GM03348 (cell line): ENCODE measurements at places on chromosomes 3 and 15.

DNA sequence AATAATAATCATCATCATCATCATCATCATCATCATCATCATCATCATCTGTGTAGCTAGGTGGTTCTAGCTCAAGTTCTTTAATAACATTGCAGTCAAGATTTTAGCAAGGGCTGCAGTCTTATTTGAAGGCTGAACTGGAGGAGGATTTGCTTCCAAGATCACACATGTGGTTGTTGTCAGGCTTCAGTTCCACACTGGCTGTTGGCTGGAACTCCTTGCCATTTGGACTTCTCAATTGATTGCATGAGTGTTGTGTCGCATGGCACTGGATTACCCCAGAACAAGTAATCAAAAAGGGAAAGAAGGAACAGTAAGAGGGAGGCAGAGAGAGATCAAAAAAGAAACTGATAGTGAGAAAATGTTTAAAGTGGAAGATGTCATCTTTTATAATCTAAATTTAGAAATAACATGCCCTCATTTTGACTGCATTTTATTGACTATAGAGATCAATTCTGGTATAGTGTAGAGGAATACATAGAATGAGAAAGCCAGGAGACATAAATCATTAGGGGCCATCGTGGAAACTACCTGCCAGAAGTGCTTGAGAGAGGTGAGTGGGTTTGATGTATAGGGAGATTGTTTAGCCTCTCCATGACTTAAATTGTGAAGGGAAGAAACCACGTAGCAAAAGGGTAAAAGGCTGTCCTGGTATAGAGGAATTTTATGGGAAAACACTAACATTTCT, 346.6 kb upstream of the RBMS3 start:
- DNase-seq: no peak

GRCh38 chr15:26091184-26091583, 228.1 kb upstream of the ATP10A start:
- DNase-seq: no peak

DNA sequence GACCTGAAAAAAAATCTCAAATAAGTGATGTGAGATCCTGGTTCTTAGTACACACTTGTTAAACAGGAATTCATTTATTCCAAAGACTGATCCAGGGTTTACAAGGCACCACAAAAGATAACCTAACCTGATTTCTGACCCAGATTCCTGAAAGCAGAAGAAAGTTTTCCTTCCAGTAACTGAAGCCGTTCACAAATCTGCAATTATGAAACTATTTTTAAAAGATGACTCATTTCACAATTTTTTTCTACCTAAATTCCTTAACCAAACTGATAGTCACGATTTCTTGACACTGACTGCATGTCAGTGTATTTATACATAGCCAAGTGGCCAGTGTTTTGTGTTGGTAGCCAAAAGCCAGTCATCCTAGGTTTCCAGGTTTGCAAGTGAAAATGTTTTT, 17.1 kb downstream of the SLC9A9 start:
- peak; percentile 35 for DNase-seq

DNA sequence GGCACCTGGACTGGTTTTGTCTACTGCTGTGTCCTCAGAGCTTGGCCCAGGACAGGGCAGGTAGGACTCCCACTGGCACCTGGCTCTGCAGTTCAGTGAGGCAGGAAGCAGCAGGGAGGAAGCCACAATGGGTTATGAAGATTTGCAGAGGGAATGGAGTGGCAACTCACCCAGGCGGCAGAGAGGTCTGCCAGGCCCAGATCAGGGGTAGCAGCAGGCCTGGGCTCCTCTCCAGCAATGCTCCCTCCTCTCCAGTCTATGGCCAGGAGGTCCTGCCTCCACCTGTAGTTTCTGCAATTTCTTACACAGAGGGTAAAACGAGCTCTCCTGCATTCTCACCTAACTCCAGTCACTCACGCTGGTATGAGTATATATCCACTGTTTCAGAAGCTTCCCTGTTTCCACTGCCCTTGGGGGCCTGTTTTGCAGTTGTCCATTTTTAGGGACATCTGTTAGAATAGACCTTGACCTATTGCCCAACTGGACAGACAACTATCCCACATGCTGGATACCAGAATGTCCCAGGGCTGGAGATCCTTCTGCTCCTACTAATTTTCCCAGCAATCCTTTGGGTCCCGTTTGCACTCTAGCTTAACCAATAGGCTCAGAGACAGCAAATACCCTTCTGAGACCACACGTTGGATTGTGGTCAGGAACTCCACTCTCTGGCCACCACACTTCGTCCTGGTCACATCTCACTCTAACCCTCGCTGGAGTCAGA, 35.2 kb downstream of the HMCES start:
- peak; percentile 48 for DNase-seq

DNA sequence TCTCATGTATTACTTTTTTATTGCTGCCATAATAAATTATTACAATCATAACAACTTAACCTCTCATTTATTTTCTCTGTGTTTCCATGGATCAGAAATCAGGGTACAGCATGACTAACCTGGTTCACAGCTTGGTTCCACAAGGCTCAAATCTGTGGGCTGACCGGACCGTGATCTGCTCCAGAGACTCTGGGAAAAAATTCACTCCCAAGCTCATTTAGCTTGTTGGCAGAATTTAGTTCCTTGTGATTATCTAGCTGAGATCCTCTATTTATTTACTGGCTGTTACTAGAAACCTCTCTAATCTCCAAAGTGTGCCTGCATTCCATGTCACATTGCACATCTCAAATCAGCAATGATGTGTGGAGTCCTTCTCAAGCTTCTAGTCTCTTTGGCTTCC, 386.6 kb downstream of the DIPK2A start:
- DNase-seq: no peak

DNA sequence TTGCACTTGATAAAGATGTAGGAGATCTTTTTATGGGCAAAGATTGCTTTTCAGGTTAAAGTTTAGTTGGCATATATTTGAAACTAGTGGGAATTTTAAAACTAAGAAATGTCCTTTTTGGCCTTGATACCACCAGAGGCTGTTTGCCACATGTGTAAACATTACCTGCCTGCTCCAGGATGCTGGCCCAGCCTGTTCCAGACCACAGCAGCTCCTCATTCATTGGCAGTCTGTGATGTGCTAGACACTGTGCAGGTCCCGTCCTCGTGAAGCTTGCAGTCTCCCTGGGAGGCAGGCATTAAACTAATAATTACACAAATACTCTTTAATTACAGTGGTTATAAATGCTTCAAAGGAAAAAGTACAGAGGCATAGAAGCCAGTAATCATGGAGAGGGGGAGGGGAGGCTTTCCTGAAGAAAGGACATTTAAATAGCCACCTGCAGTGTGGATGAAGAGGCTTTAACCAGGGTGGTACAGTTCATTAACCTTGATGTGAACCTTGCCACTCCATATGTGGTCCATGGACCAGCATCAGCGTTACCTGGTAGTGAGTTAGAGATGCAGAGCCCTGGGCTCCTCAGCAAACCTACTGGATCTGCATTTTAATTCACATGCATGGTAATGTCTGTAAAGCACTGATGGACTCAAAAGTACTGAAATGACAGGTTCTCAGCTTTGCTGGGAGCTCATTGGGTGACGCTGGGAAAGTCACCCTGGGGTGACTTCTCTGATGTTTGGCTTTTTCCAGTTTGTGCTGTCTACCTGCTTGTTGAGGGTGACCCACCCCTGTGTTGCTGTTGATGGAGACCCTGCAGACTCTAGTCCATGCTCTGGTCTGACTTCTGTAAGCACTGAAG, 5.3 kb downstream of the ZNF710 start:
- no peak for DNase-seq

DNA sequence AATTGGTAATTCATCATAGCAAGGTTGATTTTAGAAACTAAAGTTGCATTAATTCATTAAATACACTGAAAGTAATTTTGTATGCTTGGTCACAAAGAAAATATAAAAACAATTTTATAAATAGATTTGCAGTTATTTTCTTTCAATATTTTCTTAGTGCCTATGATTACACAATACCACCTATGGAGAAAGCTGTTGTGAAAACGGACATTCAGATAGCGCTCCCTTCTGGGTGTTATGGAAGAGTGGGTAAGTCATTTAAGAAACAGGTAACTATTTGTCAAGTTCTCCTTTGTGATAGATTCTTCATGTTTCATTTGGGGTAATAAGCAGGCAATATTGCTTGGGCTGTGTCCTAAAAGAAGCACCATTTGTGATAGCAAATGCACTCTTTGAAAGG, 3.0 kb downstream of the DUT start:
- no peak for DNase-seq

DNA sequence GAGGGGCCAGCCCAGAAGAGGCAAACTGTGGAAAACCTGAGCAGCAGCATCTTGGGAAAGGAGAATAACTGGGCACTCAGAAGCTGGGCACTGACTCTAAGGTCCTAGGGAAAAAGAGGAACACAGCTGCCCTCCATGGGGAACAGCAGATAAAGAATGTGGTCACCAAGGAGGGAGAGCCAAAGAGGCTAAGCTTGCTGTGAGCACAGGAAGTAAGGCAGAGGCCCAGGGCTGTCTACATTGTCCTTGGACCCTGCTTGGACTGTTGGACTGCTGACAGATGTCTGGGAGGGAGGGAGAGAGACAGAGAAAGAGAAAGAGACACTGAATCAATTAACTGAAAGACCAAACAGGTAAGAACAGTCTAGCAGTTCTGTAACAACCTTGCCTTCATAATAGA, 4.5 kb upstream of the MNS1 start:
- no peak for DNase-seq

DNA sequence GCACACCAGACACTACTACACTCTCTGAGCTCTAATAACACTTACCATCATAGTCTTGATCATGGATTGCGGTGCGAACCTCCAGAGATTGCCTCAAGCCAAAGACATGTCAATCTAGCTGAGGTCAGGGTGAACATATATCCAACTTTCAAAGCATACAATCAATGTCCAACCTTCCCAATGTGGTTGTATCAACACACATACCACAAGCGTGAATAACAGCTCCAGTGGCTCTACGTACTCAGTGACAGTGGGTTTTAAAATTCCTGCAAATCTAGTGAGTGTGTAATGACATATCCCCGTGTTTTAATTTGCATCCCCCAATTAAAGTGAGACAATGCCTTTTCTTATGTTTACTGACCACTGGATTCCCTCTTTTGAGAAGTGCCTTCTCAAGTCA, 29.6 kb downstream of the SFMBT1 start:
- no peak for DNase-seq

DNA sequence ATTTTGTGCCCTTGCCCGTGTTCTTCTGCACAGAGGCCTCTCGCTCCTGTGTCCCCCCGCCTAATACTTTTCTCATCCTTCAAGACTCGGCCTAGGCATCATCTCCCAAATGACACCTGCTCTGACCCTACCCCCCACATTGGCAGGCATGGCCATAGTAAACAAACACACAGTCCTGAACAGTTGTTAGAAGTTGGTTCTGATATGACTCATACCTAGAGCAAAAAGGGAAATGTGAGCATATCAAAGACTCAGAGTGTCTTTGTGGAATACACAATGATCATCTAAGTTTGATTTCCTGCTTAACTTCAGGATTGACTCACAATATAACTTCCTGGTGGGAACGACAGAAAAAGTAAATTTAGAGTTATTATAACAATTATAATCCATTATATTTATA, 120.5 kb downstream of the POLR2M start:
- DNase-seq: no peak

DNA sequence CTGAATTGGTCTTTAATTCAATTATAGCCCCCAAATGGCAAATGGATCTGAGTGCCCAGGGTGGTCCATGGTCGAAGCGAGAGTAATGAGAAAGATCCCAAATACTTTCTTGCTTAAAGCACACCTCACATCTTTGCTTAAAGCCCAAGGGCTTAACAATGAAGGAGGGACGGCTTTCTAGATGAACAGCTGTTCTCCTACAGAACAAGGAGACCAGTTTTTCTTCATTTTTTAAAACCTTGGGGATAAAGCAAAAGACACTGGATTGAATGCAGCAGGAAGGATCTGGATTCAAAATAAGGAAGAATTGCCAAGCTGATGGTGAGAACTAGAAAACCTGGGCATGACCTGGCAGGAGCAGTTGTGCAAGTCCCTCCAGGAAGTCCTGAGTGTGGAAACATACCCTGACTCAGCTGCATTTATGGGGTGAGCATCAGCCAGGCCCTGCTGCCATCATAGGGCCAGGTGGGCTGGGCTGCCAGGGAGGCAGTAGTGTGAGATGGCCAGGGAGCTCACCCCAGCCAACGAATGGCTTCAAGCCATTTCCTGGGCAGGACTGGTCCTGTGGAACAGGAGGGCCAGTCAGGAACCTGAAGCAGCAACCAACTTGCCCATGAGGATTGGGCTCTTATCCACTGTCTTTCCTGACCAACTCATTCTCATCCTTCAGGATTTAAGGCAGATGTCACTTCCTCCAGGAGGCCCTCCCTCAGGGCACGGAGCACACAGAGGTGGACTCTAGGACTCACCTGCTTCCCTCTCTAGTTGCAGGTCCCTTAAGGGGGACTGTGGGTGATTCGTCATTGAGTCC, 18.4 kb upstream of the RHCG start:
- DNase-seq: no peak

- no peak for DNase-seq
Measured at GRCh38 chr3:71779674-71780377, 5.1 kb downstream of the PROK2 start.

GRCh38 chr3:159114582-159114981, 312.7 kb downstream of the MFSD1 start:
- DNase-seq: no peak

GRCh38 chr15:40252438-40253166, 13.7 kb downstream of the PAK6 start:
- DNase-seq: peak; percentile 46

DNA sequence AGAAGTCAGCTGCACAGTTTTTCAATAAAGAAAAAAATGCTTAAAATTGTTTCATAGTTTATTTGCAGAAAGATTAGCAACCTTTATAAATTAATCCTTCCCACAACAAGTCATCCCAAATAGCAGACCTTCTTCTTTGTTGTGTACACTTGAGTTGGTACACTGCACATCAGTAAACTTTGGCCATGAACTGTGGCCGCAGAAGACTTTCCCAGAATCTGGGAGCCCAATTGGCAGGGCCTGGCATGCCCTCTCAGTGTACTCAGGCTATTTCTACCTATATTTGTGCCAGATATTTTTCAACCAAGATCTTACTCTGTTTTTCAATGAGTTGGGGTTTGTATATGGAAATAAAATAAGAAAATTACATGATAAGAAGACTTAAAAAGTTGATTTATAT, 133.1 kb downstream of the DIPK2A start:
- no peak for DNase-seq

DNA sequence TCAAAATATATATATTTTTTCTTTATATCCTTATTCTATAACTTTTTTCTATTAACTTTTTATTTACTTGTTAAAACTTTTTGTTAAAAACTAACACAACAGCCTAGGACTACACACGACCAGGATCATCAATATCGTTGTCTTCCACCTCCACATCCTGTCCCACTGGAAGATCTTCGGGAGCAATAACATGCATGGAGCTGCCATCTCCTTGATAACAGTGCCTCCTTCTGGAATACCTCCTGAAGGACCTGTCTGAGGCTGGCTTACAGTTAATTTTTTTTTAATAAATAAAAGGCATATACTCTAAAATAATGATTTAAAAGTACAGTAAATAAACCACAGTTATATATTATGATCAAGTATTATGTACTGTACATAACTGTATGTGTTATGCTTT, 58.9 kb downstream of the SFMBT1 start:
- DNase-seq: no peak

- DNase-seq: no peak
Measured at GRCh38 chr15:65373163-65373651, 4.6 kb downstream of the IGDCC3 start.

GRCh38 chr15:57079931-57080620, 161.6 kb downstream of the TCF12 start:
- DNase-seq: no peak
